ENCODE measurements at places on chromosomes 13 and 19.

DNA sequence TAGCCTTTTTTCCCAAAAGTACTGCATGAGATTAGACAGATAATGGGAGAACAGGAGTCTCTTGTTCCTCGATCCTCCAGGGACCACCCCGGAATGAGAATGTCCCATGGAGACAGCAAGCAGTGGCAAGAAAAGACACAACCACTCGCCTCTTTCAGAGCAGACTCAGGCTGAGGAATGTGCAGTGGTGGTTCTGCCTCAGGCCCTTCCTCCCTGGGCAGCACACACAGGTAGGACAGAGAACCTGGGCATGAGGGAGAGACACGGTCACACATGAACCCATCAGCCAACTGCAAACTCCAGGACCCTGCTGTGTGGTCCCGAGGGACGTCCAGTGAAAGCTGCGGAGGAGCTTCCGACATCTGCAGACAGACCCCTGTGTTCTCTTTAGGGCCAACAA lies 31.0 kb downstream of the CRYL1 start:
- no peak for DNase-seq

- no peak for DNase-seq
Observed at GRCh38 chr13:76853481-76853880, 32.7 kb downstream of the KCTD12 start.

GRCh38 chr13:26867451-26868091 lies 107.0 kb upstream of the GPR12 start:
- peak; percentile 32 for DNase-seq

GRCh38 chr19:33403973-33404304 lies 30.4 kb downstream of the CEBPG start:
- no peak for DNase-seq

- no peak for DNase-seq
Observed at GRCh38 chr19:55619286-55619685, 5.1 kb downstream of the ZNF784 start.

- no peak for DNase-seq
Observed at GRCh38 chr19:43625918-43626579, 6.6 kb upstream of the ZNF428 start.

DNA sequence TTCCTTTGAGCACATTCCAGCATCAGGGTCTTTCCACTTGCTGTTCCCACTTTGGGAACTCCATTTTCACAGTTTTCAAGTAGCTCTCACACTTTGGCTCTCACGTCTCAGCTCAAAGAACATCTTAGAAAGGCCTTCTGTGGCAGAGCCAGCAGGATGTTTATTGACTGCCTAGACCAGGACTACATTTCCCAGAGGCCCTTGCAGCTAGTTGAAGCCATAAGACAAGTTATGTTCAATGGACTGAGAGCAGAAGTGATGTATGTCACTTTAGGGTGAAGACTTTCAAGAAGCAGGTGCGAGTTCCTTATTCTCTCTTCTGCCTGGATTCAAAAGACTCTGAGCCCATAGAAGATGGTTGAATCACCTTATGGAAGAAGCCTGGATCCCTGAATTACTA lies 4.3 kb upstream of the HAUS5 start:
- no peak for DNase-seq

- no peak for DNase-seq
Observed at GRCh38 chr19:34667349-34668076, 9.4 kb downstream of the SCGB2B2 start.

DNA sequence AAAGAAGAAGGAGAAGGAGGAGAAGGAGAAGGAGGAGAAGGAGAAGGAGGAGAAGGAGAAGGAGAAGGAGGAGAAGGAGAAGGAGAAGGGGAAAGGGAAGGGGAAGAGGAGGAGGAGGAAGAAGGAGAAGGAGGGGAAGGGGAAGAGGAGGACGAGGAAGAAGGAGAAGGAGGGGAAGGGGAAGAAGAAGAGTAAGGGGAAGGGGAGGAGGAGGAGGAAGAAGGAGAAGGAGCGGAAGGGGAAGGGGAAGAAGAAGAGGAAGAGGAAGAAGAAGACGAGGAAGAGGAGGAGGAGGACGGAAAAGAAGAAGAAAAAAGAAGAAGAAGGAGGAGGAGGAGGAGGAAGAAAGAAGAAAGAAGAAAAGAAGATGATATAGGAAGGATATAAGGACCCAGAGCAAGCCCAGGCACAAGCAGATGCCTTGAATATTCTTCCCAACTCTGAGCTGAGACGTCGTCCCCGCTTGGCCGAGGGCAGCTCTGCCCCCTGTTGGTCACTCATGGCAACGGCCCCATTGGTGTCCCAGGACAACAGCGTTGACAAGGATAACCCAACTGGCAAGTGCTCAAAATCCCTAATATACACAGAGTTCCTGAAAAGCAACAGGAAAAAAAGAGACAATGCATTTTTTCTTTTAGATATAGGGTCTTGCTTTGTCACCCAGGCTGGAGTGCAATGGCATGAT lies 30.6 kb upstream of the IGSF23 start:
- DNase-seq, result peak; percentile 7

DNA sequence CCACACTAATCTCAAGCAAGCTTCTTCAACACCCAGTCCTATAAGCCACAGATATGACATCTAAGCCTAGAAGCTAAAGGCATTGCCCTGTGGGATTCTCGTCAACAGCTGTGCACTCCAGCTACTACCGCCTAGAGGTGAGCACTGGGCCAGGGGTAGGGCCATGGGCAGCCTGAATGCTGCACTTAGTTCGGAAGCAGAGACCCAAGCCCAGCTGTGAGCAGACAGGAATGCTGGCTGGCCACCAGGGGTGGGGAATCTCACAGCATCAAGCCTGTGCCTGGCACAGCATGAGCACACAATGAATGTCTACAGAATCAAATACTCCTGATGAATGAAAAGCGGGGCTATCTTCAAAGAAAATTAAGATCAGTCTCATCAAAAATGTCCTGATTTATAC lies 167.5 kb upstream of the UBL3 start:
- DNase-seq, result no peak

DNA sequence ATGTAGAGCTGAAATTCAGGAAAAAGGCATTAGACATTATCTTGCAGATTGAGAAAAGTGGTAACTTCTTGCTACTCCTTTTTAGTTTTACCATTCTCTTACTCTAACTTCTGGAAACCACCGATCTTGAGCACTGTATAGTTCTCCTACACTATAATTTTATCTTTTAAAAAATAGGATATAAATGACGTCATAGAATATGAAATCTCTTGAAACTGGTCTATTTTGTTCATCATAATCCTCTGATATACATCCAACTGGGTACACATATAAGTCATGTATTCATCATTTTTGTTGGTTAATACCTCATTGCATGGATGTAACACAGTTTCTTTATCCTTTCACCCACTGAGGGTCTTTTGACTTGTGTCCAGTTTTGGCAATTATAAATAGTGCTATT lies 629.9 kb upstream of the PRR20A start:
- DNase-seq, result no peak

DNA sequence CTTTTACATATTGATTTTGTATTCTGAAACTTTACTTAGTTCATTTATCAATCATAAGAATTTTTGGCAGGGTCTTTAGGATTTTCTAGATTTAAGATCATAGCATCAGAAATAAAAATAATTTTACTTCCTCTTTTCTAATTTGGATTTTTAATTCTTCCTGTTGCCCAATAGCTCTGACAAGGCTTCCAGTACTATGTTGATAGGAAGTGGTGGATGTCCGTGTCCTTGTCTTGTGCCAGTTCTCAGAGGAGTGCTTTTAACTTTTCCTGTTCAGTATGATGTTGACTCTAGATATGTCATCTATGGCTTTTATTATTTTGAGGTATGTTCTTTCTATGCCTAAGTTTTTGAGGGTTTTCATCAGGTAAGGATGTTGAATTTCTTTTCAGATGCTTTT lies 7.7 kb upstream of the KIR2DL4 start:
- no peak for DNase-seq

- no peak for DNase-seq
Observed at GRCh38 chr13:39414339-39414738, 188.7 kb downstream of the LHFPL6 start.

GRCh38 chr19:2962018-2962670 lies 15.2 kb upstream of the TLE6 start:
- peak; percentile 86 for DNase-seq

GRCh38 chr13:70849222-70849621 lies 741.0 kb upstream of the KLHL1 start:
- DNase-seq, result no peak

- no peak for DNase-seq
Observed at GRCh38 chr13:21905486-21905885, 234.6 kb downstream of the FGF9 start.

GRCh38 chr13:76812206-76812897 lies 73.9 kb downstream of the KCTD12 start:
- DNase-seq, result peak; percentile 29

- no peak for DNase-seq
Observed at GRCh38 chr19:18208098-18208951, 4.5 kb upstream of the RAB3A start.

DNA sequence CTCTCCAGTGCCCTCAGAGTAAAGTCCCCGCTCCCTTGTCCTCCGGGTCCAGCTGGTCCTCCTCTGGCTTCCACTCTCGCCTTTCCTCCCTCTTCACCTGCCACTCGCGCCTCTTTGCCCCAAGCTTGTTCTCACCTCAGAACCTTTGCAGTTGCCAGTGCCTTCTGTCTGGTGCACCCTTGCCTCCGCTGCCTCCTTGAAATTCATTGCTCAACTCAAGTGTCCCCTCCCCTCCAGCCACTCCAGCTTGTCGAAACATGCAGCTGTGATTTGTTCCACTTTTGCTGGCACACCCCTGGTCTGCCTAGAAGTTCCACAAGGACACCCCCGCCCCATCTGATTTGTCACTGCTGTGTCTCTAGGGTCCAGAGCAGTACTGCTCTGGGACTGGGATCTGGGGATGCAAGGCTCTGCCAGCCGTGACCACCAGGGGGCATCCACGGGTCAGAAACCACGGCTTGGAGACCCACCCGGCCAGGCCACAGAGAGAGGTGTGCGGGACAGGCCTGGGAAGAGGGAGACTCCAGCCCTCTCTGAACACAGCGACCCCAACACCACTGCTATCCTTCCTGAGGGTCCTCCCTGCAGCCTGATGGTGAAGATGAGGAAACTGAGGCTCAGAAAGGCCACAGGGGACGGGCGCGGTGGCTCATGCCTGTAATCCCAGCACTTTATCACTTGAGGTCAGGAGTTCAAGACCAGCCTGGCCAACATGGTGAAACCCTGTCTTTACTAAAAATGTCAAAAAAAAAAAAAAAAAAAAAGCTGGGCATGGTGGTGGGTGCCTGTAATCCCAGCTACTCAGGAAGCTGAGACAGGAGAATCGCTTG lies 49.9 kb downstream of the AP1M1 start:
- DNase-seq, result peak; percentile 76

GRCh38 chr13:25286308-25286968 lies 850 bp downstream of the MTMR6 start:
- DNase-seq, result peak; percentile 7

- no peak for DNase-seq
Observed at GRCh38 chr13:37709318-37709717, 110.8 kb upstream of the POSTN start.

GRCh38 chr13:76846363-76846762 lies 39.8 kb downstream of the KCTD12 start:
- DNase-seq, result no peak

Measured in NCI-H446 (cell line).